ENCODE measurements at places on chromosomes 3 and 15.
A peak's percentile ranks its signal among the peaks of the same experiment; 100 is the strongest.

GRCh38 chr3:197432384-197433127 lies 123.2 kb downstream of the BDH1 start:
- DNase-seq: no peak

DNA sequence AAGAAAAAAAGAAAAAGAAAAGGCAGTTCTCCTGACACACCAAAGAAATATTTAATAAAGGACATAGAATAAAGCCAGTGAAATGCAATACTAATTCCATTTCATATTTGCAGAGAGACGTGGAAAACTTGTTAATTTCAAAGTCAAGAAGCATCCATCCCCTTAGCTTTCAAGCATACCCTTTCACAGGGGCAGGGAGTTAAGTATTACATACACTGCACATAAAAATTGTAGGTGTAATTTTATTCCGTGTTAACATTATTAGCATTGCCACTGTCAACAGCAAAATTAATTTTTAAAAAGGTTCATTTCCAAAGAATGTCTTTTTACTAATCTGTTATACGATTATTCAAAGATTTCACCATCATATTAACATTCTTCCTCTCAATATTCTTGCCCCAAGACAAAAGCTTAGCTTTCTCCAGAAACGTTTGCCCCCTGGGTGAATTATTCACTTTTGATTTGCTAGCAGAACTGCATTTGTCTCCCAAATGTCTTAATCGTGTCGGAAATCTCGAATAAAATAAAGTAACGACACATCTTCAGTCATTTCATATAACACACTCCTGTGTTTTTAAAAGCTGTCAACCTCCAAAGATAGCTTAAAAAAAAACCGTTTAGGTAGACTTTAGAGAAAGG lies 517.9 kb downstream of the MECOM start:
- DNase-seq: no peak

GRCh38 chr3:47867451-47868044 lies 64.6 kb downstream of the DHX30 start:
- no peak for DNase-seq

GRCh38 chr3:131326307-131326706 lies 55.3 kb upstream of the NUDT16 start:
- no peak for DNase-seq

DNA sequence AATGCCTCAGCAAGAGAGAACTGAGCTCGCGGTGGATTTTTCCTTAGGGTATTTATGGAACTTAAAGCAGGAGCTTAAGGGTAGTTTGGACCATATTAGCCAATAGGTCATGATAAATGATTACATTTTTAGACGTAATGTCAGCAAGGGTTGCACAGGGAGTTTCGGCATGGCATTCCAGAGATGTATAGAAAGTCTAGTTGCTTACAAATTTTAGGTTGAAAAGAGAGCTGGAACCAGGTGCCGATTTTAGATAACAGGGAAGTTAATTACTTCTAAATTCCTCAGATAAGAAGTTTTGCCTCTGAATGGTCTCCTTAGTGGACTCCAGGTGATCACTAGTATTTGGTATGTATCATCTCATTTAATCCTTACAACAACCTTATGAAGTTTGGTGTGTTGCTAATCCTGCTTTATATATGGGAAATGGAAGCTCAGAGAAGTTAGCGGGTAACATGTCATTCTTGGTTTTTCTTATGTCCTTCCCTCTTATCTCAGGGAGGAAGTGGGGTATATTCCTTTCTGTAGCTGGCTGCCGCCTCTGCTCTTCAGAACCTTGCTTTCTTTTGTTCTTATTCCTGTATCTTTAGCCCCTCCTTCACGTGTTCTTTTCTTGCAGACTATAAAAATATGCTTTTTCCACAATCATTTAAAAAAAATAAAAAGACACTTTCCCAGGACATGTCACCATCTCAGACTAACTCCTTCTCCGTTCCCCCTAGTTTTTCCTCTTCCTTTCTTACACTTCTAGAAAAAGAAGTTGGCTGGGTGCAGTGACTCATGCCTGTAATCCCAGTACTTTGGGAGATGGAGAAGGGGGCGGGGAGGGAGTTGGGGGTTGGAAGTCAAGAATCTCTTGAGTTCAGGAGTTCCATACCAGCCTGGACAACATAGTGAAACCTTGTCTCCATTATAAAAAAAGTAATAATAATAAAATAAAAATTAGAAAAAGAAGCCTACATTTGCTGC lies 25.7 kb downstream of the IQGAP1 start:
- DNase-seq: peak; percentile 37

GRCh38 chr15:99492716-99493115 lies 73.1 kb upstream of the MEF2A start:
- no peak for DNase-seq

- peak; percentile 38 for DNase-seq
Measured at GRCh38 chr3:30112902-30113484, 493.4 kb upstream of the TGFBR2 start.

DNA sequence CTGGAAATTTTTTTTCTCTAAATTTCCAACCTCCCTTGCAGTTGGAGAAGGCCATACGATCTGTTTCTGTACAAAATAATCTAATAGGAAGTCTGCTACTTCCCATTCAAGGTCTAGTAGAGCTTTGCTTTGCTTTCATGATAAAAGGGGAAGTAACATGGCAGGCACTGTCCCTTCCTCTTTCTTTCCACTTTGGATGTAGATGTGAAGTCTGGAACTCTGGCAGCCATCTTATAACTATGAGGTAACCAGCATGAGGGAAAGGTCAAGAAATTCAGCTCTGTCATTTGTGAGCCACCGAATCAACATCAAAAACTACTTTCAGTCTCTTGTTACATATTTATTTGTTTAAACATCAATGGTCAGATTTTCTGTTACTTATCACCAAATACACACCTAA lies 156.3 kb downstream of the MTHFS start:
- DNase-seq: peak; percentile 38

DNA sequence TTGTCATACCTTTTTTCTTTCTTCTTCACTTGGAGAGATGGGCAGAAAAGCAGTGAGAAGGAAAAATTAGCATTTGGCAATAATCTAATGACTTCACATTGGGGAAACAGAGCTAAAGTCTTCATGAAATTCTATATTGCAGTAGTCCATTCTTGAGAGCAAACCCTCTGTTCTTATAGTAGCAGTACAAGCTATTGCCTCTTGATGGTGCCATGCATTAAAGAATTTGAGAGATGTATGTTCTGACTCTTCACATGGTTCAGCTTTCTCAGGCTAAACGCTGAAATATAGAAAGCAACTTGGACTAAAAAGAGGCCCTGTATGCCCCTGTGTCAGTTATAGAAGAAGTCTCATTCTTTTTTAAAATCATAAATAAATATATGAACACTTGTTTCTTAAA lies 36.0 kb downstream of the PHLDB2 start:
- peak; percentile 26 for DNase-seq

DNA sequence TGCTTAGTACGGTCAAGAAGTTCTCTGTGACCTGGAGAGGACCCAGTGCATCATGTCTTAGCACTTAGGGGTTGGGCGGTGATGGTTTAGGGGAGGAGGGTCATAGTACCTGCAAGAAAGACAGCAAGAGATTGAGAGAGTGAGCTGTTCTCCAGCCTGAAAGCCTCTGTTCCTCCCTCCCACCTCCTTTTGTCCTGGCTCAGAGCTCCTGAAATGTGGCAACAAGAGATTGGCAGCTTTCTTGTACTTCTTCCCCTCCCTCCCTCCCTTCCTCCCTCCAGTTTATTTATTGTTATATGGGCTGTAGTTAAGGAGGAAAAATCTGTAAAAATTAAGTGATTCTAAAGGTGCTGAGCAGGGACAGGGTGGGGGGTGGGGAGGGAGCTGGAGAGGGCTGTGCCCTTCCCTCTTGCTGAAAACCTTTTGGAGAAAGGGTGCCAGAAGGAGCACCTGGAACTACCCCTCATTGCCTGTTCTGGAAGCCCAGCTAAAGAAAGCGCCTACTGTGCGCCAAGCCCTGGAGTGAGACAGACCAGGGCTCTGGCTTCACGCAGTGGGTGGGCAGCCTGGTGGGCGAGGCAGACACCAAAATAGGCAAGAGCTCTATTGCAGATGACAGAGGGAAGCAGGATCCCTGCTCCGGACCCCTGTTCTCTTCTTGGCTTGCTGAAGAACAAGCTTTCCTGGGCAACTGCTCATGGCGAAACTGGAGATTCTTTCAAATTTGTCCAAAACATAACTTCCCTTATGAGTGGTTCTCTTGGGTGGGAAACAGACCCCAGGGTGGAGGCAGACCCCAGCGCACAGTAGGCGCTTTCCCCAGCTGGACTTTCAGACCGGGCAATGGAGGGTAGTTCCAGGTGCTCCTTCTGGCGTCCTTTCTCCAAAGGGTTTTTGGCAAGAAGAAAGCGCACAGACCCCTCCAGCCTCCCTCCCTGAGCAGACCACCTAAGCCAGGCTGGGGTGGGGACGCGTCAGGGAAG lies 35.6 kb downstream of the LINGO1 start:
- no peak for DNase-seq

GRCh38 chr15:44163370-44163769 lies 31.7 kb downstream of the FRMD5 start:
- no peak for DNase-seq

DNA sequence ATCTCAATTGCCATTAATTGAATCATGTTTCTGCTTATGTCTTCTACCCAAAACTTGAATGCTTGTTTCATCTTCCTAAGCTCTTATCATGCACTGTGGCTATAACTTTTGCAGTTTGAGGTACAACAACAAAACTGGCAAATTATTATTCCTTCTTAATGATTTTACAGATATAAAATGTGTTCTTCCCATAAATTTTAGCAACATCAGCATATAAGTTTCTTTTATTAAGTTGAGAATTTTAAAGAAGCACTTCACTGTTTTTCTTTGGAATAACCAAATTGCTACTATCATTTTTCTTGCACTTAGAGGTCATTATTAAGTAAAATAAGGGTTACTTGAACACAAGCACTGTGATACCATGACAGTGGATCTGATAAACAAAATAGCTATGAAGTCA lies 862.6 kb upstream of the CADM2 start:
- DNase-seq: no peak

DNA sequence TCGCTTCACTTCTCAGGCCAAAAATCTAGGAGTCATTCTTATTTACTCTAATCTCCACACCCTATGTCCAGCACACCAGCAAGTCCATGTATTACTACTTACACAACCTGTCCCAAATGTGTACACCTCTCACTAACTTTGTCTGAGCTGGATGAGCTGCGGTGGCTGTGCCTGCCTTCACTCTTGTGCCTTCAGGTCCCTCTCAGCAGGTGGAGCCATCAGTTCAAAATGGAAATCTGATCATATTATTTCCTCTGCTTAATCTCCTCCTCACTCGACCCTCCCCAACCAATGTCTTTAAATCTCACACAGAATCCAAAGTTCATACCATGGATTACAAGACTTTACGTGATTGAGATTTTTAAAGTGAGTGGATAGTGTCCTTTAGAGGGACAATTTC lies 82.8 kb downstream of the SSR3 start:
- no peak for DNase-seq

DNA sequence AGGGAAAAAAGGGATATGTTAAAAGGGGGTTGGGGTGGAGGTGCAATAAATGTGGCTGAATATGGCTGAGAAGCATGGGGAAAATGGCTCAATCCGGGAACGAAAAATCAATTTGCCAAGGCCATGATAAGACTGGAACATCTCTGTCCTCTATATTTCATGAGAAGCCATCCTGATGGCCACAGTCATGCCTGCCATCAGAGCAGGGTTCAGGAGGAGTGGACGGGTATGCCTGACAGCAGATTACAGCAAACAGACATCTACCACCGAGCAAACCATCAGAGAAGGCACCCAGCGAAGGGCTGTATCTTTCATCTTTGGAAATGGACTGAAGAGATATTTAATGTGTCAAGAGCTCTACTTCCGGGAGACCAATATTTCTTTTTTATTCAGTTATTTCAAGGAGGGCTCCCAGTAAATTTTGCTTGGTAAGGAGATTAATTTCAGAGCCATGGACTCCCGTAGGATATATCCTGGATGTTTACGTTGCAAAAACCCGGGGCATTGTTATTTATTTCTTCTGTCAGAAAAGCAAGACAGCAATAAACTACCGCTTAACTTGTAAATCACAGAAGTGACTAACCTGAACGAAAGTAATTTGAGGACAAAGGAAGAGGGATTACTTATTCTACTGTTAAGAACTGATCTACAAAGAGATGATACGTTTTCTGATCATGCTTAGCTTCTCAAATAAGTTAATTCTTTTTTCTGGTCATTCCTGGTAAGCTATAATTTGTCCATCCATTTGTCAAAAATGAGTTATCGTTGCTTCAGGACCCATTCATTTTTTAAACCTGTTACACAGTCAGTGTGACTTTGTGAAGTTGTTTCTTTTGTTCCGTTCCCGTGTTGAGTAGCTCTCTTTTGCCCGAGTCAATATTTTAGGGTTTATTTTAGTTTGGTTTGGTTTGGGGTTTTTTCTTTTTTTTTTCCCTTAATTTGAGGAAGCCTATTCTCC lies 80.6 kb upstream of the CHD2 start:
- DNase-seq: no peak

GRCh38 chr15:32705446-32705845 lies 12.4 kb upstream of the GREM1 start:
- DNase-seq: peak; percentile 82

- DNase-seq: peak; percentile 79
Measured at GRCh38 chr3:46936733-46937250, 39.8 kb downstream of the CCDC12 start.

DNA sequence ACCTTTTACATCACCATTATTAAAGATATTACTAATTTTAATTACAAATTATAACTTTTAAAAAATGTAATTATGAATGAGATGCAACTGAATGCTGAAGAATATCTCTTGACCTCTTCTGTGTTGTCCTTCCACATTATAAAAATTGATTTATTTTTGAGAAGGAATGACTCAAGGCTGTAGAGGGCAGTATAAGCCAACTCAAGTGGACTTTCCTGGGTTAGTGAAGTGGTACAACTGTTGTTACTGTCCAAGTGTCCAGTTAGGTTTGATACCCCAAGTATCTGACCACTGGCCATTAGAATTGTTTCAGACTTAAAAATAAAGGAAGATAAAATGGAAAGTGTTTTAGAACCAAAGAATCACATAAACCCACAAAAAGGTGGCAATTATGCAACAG lies 51.9 kb downstream of the BBX start:
- peak; percentile 55 for DNase-seq

DNA sequence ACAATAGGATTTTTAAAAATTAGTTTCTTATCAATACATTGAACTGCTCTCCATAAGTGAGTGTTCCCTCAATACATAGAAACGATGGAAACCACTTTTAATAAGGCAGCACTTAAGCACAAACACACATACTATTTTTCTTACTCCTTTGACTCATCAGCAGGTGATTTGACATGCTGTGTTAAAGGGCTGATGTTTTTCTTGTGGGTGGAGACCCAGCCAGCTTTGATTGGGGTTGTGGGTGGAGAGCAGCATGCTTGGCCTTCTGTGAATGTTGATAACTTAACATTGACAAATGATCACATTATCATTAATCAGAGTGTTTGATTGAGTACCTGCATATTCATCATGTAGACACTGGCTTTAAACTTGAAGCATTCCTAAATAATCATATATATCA lies 223.0 kb upstream of the DPH6 start:
- no peak for DNase-seq

- no peak for DNase-seq
Measured at GRCh38 chr3:63878394-63879060, 14.9 kb downstream of the ATXN7 start.

GRCh38 chr3:105826778-105827634 lies 41.8 kb downstream of the CBLB start:
- peak; percentile 42 for DNase-seq

GRCh38 chr3:129015388-129016105 lies 14.4 kb downstream of the EFCC1 start:
- peak; percentile 21 for DNase-seq

- DNase-seq: no peak
Measured at GRCh38 chr3:184145111-184145524, 10.0 kb downstream of the EIF2B5 start.
